Mesothelial cell of epicardium (in vitro differentiated cells): ENCODE measurements at places on chromosomes 5 and 9. TPM values are rescaled to one million over a fixed set of nuclear protein-coding genes. Genes with fewer than 3 reads are reported as not detected.

DNA sequence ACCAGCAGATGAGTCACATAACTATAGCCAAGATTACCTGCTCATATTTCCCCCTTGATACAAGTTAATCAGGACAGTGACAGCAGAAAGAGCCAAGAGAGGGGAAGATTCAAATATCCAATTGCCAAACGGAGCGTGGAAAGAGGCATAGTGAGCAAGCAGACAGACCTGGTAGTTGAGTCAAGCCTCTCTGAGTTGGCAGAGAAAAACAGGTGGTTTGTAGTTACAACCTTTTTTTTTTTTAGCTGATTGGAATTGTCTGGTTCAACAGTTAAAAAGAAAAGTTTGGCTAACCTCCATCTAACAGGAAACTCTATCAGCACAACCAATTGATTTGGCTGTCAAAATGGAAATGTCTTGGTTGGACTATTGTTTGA, 272.1 kb downstream of the TLE1 start:
- peaks cover 25% of the 10 kb centered on the region for H3K4me1 ChIP-seq
- no peak for DNase-seq
- no peak overlapping the region for H3K4me3 ChIP-seq

- H3K27ac ChIP-seq: peak overlapping the region; percentile 94
- H3K4me1 ChIP-seq: peaks cover 53% of the 10 kb centered on the region
- H3K36me3 ChIP-seq: no peaks in the 10 kb centered on the region
Observed at GRCh38 chr5:98773214-98773463, 324 bp upstream of the RGMB start.

DNA sequence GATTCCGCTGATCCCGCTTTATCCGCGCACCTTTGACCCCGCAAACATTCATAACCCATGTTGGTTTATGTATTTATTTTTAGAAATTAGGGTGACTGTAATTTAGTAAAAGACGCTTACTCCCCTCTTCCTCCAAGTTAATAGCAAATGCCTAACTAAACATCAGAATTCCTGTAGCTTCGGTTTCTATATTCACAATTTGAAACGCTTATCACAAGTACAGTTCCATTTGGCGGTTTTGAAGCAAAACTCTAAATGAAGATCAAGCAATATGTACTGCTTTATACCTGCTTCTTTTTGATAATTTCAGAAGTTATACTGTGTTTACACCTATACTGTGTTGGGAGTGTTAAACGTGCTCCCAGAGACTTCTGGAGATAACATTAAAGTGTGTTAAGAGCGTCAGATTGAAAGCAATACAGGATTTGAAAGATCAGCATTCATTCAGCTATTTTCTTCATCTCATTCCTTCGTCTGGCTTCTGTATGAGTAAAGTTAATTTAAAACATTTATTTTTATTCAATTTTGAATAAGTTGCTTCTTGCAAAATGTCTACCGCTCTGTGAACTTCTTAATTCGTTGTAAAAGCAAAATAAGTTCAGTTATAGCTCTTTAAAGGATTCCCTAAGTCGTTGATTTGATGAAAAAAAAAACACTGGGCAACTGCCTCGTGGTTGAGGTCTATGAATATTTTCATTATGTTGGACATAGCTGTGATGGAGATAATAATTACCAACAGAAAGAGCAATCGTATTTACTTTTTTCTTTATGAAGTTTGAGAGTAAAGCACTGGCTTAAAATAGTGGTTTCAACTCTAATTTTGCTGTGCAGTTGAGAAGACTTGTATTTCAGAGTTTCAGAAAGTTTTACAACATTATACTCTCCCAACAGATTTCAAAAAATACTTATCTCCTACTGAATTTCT, 2.5 kb downstream of the PRDM6 start:
- peak overlapping the region; percentile 91 for H3K4me3 ChIP-seq
- DNase-seq: no peak
- H3K4me1 ChIP-seq: peaks cover 64% of the 10 kb centered on the region
- no peaks in the 10 kb centered on the region for H3K36me3 ChIP-seq

GRCh38 chr5:71893451-71893850, 174.4 kb downstream of the CARTPT start:
- H3K27me3 ChIP-seq: no peaks in the 10 kb centered on the region
- H3K36me3 ChIP-seq: no peaks in the 10 kb centered on the region
- H3K27ac ChIP-seq: no peak overlapping the region
- DNase-seq: no peak

DNA sequence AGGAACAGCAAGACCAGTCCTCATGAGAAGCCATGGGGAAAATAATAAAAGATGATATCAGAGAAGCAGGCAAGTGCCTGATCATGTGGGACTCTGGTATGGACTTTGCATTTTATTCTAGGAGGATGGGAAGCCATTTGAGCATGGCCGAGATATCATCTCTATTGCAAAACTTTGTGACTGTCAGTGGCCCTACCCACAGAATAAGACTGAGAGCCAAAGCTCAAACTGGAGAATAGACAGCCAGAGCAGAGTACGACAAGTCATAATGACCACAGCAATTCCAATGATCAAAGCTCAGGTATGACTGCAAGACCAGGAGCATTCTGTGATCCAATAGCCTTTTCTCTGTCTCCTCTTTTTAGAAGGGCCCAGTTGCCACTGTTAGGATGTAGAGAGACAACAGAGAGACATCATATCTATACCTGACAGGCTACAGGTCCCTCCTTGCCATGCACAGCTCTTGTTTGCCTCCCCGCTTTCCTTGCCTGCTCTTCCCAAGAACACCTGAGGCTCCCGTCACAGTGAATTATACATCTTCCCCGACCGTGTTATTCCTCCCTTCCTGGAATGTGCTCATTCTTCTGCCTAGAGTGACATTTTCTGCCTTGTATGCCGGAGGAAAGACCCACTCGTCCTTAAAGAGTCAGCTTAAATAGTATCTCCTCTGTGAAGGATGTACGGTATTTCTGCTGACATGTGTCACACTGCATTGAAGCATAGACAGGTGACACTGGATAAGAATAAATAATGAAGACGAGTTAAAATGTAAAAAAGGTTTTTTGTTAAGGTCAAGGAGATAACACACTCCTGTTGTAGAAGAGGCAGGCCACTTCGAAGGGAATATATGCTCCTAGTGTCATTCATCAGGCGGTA, 248.7 kb upstream of the MAP3K1 start:
- H3K4me1 ChIP-seq: peaks cover 51% of the 10 kb centered on the region
- no peak for DNase-seq
- H3K27ac ChIP-seq: peak overlapping the region; percentile 10
- H3K4me3 ChIP-seq: no peak overlapping the region
- H3K27me3 ChIP-seq: no peaks in the 10 kb centered on the region

Gene RAI14
- 117 to 134 TPM (median 120 TPM) in 3 replicates for total RNA-seq

Gene GRIA1
- 1.2 to 1.8 TPM (median 1.3 TPM) in 3 replicates for total RNA-seq

Gene INSL4
- not detected in 3 replicates for total RNA-seq

Gene IL13
- total RNA-seq: 0.33 to 0.78 TPM (median 0.50 TPM) in 3 replicates
